ENCODE measurements at places on chromosomes 5 and 9.

- DNase-seq: no peak
These were observed 187.6 kb downstream of the GABBR2 start for GRCh38 chr9:98521141-98521540.

GRCh38 chr5:104172976-104173375, 610.4 kb upstream of the NUDT12 start:
- DNase-seq: no peak

DNA sequence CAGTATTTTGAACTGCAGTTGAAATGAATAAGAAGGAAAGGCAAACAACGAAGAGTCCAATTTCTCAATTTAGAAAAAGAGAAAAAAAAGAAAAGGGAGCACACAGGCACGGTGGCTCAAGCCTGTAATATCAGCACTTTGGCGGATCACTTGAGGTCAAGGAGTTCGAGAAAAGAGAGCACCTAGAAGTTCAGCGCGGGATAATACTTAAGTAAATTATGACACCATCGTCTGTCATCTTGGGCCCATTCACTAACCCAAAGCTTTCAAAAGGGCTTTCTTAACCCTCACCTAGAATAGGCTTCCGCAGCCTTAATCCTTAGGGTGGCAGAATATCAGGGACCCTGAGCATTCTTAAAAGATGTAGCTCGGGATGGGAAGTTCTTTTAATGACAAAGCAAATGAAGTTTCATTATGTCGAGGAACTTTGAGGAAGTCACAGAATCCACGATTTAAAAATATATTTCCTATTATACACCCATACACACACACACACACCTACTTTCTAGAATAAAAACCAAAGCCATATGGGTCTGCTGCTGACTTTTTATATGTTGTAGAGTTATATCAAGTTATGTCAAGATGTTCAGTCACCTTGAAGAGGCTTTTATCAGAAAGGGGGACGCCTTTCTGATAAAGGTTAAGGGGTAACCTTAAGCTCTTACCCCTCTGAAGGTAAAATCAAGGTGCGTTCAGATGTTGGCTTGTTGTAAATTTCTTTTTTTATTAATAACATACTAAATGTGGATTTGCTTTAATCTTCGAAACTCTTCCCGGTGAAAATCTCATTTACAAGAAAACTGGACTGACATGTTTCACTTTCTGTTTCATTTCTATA, 602 bp upstream of the CD274 start:
- no peak for DNase-seq

GRCh38 chr5:140344683-140345423, 1.6 kb downstream of the HBEGF start:
- no peak for DNase-seq

DNA sequence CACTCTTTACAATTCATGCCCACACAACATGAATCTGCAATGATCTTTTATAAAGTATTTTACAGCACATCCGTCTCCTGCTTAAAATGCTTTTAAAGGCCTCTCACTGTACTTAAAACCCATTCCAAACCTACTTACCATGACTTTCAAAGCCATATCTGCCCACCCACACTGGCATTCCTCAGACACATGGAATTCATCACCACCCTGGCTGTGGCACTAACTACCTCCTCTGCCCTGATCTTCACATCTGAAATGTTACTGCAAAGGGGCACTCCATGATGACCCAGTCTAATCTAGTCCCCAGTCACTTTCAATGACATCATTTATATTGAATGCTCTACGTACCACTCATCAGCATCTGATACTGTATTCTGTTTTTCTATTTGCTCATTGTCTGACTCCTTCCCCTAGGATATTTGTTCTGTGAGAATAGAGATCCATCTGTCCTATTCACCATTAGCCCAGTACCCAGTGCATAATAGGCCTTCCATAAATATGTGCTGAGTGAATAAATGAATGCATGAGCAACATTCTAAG, 193.2 kb upstream of the KIF2A start:
- DNase-seq: no peak

DNA sequence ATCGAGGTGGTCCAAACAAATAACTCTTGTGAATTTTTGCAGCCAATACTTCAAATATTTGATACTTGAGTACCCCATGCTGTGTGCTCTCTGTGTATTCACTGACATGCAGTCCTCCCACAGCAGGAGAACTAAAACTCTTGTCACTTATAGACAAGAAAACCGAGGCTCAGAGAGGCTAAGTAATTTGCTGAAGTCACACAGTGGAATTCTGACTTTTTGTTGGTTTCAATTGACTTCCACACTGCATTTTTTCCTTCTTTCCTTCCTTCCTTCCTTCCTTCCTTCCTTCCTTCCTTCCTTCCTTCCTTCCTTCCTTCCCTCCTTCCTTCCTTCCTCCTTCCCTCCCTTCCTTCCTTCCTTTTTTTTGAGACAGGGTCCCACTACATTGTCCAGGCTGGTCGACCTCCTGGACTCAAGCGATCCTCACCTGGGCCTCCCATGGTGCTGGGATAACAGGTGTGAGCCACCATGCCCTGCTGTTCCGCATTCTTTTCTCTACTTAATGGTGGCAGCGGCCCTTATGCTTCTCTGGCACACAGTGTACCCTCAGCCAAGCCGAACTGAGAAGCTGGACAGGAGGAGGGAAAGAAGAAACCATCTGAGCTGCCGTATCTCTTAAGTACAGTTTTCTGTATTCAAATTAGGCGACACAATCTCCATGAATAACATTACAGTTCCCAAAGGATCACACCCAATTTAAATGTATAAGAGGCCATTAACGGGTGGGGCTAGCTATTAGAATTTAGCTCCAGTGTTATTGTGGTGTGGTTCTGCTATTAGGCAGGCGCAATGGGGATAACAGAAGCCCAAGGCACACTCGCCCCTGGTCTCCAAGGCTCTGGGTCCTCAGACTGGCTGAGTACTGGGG, 38.4 kb upstream of the GRHPR start:
- DNase-seq: no peak

DNA sequence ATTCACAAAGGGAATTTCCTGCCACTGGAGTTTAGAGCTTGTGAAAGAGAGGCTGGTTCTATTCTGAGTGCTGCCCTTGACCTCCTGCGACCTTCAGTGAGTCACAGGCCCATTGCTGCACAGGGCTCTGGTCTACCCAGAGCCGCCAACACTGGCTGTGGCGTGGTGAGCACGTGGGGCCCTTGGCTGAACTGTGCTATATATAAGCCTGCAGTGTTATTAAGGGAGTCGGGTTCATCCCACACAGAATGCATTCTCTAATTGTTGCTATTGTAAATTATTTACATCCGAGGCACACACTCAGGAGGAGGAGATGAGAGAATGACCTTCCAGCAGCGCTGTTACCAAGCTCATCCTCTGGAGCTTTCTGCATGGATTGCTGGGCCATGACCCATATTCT, 47.1 kb downstream of the BRINP1 start:
- DNase-seq: no peak

DNA sequence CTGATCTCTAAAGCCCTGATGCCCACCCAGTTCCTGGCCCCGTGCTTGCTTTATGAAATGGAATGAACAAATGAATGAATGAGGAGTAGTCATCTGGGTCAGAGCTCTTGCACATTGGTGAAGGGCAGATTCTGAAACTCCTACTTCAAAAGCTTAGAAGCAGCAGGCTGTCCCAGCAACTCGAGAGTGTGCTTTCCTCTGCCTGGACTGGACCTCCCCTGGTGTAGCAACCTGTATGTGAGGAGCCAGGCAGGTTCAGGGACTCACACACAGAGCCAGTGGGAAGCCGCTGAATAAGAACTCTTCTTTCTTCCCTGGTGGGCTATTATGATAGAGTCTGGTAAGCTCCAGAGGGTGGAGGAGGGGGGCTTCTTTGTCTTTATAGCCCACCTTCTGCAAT, 396.4 kb downstream of the CDK5RAP2 start:
- DNase-seq: no peak

GRCh38 chr9:136204838-136205706, at the start of gene LHX3:
Gene LHX3 (minus strand): TSS chr9:136205128. CDS start chr9:136205012, 116 bp downstream.
- DNase-seq: no peak

GRCh38 chr9:3742586-3742985, 216.8 kb upstream of the RFX3 start:
- DNase-seq: no peak

DNA sequence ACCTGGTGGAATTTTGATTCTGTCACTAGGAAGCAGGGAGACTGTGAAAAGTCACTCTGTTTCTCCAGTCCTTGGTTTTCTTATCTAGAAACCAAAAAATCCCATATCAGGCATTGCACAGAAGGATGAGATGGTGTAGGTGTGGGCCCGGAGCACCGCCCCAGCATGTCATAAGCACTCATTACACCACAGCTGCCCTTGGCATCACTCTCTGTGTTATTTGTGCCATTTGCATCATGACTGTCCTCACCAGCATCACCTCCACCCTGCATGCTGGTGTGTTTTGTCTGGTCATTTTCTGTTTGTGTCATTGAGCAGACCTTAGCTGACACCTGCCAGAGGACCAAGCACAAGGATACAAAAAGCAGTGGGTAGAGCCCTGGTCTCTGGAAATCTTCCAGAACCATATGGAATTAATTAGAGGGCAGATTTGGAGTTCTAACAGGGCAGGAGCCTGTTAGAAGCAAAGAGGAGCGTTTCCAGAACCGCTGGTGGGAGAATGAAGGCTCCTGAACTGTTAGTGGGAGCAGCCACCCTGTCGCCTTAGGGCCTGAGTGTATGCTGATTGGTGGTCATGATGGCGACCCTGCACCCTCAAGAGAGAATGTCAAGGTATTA, 99.3 kb downstream of the AMBP start:
- DNase-seq: no peak

DNA sequence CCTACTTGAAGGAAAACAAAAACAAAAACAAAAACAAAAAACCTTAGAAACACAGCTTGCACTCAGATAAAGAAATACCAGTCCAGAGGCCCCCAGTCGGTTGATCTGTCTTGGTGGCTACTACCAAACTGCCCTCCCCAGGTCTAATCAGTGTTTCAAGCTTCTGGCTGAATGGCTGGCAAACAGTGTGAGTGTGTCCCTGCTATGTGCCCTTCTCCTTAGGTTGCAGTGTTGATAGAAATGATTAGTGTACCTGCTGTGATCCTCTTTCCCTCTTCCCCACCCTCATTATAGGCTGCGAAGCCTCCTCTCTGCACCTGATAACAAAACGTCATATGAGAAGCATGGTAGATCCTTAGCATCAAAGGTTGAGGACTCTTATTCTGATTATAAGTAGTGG, 12.8 kb downstream of the NR4A3 start:
- DNase-seq: no peak

DNA sequence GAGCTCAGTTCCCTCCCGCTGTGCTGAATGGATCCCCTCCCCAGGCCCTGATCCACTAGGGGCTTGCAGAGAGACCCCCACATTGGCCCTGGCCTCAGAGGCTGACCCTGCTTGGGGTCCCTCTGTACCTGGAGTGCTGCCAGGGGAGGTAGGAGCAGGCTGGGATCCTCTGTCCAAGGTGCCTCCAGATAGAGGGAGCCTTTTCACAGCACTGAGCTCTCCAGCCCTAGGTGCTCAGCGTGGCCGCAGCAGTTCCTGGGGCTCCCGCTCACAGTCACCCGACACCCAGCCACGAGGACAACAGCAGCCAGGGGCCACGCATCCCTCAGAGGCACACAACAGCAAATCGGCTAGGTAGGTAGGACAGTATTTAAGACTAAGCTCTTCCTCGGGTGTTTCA, 62.2 kb upstream of the IRX2 start:
- DNase-seq: no peak

- DNase-seq: no peak
These were observed 70.2 kb downstream of the FBXL17 start for GRCh38 chr5:108311682-108312081.

GRCh38 chr5:93894601-93895354, 153.4 kb upstream of the POU5F2 start:
- no peak for DNase-seq

- no peak for DNase-seq
These were observed 49.0 kb downstream of the SLC44A1 start for GRCh38 chr9:105293408-105293807.

DNA sequence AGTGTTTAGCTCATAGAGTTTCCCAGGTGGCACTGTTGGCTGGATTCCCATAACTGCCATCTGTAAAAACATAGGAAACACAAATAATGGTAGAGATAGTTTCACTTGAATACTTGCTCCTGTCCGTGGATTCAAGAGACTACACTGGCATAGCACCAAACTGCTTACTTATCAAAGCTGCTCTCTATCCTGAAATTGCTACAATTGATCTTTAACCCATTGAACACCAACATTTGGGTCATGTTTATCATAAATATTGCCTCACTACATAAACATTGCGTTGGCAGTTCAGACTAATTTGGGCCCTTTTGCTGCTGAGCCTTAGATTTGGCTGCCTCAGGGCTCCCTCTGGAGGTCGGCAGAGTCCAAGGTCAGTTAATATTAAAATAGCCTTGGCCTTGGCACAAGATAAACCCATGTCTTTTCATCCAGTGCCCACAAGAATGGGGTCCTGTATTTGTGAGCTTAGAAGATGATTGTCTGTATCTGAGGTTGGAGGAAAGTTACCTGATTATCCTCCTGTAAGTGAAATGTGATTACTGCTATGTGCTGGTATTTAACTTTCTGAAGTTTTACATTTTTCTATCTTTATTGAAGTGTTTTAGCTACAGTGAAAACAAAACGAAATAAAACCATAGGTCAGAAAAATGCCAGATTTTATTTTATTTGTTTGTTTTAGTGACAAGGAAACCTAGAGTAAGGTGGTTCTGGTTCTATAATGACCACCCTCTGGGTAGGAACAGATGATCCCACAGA, 4.0 kb upstream of the RANBP3L start:
- DNase-seq: no peak

DNA sequence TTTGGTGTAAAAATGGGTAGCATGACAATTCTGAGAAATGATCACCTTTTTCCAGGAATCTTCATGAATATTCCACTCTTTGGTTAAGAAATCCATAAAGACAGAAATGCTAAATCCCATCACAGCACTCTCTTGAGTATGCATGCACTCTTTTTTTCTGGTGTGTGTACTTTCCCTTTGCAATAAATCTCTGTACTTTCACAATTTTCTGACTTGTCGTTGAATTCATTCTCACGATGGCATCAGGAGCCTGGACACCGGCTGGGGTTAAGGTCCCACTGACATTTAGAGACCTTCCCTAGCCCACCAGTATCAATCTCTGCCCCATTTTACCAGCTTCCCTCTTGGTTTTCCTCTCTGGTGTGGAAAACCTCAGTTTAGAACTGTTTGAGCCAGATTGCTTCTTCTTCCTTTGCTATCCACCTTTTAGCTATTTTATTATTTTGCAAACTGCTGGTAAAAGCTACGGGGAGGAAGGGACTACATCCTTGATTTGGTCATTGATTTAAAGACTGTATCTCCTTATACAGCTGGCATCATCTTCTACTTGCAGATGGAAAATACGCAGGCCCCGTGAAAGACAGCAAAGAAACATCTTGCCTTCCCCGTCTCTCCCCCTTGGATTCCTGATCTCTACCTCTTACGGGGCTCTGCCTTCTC, 59.9 kb upstream of the ZFR start:
- no peak for DNase-seq

DNA sequence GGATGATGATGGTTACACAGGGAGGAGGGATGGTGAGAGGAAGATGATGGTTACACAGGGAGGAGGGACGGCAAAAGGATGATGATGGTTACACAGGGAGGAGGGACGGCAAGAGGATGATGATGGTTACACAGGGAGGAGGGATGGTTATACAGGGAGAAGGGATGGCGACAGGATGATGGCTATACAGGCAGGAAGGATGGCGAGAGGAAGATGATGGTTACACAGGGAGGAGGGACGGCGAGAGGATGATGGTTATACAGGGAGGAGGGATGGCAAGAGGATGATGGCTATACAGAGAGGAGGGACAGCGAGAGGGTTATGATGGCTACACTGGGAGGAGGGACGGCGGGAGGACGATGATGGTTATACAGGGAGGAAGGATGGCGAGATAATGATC, 64.1 kb upstream of the FCN1 start:
- DNase-seq: no peak

GRCh38 chr9:99411068-99411467, 189.0 kb downstream of the SEC61B start:
- DNase-seq: no peak
